Activated CD4-positive, alpha-beta T cell treated with anti-CD3 and anti-CD28 coated beads, Interleukin-2, amount 50 U/mL, for 24 hours (primary cell): ENCODE measurements at places on chromosomes 6 and 20.
A peak's percentile ranks its signal among the peaks of the same experiment; 100 is the strongest.

- no peak for DNase-seq
Measured at GRCh38 chr20:37473249-37474000, 47.6 kb upstream of the NNAT start.

DNA sequence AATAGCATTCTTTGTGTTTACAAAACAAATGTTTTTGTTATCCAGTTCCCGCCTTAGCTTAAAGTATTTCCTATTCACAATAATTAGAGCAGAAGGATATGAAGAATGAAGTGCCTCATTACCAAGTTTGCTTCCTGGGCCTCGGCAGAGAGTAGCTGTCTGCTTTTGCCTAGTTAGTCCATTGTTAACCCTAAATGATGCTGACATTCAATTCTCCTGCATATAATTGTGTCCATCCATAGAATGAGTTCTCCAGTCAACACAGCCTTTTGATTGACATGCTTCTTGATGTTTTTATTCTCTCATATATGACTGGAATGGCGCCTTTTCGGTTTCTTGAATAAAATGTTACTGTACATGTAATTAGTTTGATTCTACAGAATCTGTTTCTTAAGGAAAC, 100.9 kb downstream of the MYB start:
- no peak for DNase-seq

GRCh38 chr20:35578469-35578868, 36.6 kb downstream of the ERGIC3 start:
- no peak for DNase-seq

- no peak for DNase-seq
Measured at GRCh38 chr6:154432533-154433476, 76.2 kb upstream of the IPCEF1 start.

- no peak for DNase-seq
Measured at GRCh38 chr6:47170617-47170947, 128.4 kb upstream of the ADGRF1 start.

DNA sequence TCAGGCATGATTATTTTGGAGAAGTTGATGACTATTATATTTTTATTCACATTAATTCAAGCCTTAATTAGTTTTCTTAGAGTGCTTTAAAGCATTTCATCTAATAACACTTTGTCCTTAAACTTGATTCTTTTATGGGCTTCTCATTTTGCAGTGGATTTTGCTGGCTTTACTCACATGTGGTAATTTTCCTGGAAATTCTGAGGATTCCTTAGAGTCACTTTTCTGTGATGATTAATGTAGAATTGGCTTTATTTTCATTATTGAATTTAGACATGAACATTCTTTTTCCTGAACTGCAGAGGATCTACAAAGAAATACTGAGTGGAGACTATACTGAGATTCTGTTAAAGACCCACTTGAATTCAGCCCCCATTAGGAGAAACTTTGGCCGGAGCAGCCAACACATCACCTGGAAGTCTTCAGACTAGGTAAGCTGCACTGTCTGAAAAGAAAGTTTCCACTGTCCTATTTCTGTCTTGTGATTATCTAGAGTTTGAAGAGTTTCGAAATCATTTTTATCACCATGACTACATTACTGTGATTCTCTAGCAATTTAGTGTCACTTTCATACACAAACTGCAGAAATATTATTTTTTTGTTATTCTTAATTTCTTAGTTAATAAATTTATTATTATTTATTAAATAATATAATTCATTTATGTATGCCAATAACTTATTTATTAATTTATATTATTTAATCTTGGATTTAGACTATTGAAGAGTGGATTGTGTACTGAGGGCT, 1.9 kb downstream of the RFPL4B start:
- DNase-seq = no peak

- peak; percentile 81 for DNase-seq
Measured at GRCh38 chr6:118709859-118710350, 58.5 kb upstream of the CEP85L start.

DNA sequence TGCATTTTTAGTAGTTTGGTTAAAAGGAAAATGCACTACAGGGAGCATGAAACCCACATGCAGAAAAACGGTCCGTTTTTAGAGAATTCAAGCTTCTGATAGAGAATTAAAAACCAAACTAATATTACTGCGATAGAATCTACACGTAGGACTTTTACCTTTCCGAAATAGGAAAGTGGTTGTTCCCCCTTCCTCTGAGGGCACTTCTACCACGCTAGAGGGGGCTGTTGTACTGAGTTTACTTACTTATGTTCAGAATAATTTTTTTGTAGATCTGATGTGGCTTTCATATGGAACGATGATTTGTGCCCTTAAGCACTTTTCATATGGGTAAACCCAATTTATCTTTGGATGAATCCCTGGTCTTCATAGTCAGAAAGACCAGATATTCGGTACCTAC, 264.3 kb upstream of the PLN start:
- no peak for DNase-seq
